Choroid plexus epithelial cell (primary cell): ENCODE measurements at places on chromosomes 6 and 20.

DNA sequence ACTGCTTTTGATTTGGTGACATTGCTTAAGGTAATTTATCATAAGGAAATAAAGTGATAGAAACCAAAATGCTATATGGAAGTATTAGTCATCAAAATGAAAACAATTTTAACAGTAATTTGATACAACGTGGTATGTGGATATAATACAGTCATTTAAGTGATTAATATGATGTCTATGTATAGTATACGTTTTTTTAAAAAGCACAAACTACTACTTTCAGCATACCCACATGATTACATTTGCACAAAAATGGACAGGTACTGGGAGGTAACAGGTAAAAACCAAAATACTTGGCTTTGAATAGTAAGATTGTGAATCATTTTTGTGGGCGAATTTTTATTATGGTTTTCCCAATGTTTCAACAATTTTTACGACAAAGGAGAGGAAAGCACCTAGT, 97.6 kb downstream of the OGFRL1 start:
- DNase-seq: no peak

- peak; percentile 56 for DNase-seq
Measured at GRCh38 chr6:33161354-33162331, 30.6 kb downstream of the COL11A2 start.

DNA sequence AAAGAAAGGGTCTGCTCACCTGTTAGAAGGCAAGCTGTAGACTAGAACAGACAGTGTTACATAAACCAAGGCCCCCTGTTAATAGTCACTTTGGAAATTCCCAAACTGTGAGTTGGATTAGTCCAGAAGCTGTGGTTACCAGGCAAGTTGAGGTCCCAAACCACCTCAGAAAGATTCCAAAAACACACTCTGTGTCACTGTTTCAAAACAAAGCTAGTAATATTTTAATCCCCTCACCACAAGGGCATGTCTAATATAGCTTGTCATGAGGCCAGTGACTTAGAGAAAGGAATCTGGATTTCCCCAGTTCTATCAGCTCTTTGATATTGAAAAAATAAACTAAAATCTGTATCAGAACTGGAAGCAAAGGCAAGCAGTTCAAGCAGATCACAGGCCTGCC, 244.6 kb downstream of the HAO1 start:
- DNase-seq: peak; percentile 42

GRCh38 chr6:11672256-11672655, 106.3 kb downstream of the ADTRP start:
- DNase-seq: peak; percentile 39

DNA sequence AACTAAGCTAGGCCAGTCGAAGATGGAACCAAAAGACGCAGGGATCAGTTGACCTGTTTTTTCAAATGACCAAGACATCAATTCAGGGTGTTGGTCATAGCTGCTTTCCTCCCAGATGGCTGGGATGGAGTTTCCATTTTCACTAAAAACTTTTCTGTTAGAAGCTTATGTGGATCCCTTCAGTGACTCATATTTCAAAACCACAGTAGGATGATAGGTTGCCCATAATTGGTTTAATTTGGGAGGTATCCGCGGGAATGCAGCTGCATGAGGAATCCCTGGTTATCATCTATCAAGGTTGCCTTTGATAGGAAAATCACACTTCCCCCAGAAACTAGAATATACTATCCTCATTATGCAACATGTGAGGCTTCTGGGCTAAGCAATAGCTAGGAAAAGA, 150.9 kb upstream of the MLIP start:
- DNase-seq: no peak

DNA sequence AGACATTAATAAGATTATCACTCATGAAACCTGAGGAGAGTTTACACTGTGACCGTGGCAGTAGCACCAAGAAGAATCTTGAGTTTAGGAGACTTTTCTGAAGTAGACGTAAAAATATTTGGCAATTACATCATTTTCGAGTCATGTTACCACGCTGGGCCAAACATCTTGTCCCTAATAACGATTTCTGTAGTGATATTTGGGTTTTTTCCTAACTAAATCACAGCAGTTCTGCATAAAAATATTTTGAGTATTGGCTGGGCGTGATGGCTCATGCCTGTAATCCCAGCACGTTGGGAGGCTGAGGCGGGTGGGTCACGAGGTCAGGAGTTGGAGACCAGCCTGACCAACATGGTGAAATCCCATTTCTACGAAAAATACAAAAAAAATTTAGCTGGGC, 262.4 kb downstream of the PHF3 start:
- no peak for DNase-seq

DNA sequence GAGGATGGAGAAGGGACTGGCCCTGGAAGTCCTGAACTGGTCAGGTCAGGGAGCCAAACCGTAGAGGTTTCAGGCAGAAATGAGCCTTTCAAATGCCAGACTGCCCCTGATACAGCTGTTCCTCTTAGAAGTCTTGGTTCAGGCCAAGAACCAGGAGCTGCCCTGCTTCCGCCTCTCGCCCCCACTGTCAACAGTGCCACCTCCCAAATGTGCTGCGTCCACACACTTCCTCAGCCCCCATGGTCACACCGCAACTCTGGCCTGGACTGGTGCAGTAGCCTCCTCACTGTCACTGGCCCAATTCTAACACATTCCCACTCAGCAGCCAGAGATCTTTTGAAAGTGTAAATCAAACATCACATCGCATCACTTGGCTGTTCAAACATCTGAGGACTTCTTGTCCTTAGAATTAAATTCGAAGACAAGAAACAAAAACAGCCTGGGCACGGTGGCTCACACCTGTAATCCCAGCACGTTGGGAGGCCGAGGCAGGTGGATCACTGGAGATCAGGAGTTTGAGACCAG, 69.7 kb downstream of the STK35 start:
- no peak for DNase-seq

DNA sequence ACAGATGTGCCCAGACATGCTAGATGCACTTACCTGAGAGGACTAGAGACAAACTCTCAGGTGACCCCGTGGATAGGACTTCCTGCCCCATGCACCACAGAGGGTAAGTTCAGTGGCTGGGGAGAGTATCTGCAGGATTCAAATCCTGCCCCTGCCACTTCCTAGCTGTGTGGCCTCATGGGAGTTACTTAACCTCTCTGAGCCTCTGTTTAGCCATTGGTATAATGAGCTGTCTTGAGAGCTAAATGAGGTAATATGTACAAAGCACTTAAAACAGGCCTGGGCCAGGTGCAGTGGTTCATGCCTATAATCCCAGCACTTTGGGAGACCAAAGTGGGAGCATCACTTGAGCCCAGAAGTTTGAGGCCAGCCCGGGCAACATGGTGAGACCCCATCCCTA, 59.3 kb downstream of the GRM4 start:
- DNase-seq: no peak

DNA sequence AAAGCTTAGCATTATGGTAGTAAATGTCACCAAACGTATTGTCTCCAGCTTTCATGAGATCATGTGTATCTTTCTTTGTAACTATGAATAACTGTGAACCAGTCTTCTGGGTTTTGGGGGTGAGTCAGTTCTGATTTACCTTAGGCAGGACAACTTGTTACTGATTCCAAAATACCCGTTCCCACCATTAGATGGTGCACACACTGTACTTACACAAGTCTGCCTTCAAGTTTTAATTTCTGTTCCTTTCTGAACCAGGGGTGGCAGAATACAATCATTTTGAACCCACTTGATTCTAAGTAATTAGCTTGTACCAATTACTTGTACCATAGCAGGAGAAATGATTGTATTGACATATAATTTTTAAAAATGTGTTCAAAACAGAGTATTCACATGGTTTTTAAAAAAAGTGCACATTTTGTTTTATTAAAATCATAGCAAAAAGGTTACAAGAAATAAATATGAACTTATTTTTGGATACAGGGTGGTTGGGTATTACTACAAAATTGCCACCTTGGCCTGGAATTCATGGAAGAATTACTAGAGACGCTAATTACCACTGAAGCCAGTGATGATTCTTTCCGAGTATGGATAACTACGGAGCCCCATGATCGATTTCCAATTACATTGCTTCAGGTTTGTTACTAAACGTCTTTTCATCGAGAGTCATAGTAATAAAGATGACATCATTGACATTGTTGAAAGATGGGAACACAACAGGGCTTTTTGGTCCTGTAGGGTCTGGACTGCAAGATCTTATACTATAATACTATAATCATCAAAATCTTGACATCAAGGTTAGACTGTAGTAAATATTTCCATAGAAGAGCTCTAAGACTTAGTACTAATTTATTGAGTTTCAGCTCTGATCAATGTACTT, 75.2 kb upstream of the GLP1R start:
- DNase-seq: peak; percentile 89

GRCh38 chr6:42125663-42126062, 16.8 kb downstream of the C6orf132 start:
- DNase-seq: no peak

DNA sequence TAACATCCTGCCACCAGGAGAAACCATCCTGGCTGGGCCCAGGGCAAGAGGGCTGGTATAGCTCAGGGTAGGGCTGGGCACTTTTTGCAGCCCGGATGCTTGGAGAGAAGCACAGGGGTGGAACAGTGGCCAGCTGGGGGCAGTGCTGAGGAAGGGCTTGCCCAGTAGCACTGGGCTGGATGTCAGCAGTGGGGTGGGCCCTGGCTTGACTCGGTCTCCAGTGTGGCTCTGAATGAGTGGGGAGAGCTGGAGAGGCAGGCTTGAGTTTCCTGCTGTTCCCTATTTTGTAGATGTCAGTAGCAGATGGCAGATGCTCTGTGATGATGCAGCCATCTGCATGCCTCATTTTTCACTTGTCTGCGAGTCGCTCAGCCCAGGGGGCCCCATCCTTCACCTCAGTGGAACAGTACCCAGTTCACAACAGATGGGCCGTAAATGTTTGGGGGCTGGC, 56.3 kb upstream of the TULP1 start:
- peak; percentile 66 for DNase-seq

GRCh38 chr6:14925025-14925698, 320.7 kb upstream of the JARID2 start:
- DNase-seq: no peak

GRCh38 chr6:119129148-119129967, 50.9 kb upstream of the FAM184A start:
- peak; percentile 87 for DNase-seq

DNA sequence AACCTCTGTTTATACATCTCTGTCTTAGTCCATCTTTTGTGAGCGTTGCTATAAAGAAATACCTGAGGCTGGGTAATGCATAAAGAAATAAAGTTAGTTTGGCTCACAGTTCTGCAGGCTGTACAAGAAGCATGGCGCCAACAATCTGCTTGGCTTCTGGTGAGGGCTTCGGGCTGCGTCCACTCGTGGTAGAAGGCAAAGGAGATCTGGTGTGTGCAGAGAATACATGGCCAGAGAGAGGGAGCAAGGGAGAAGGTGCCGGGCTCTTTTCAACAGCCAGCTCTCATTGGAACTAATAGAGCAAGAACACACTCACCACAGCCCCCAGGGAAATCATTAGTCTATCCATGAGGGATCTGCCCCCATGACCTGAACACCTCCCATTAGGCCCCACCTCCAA, 100.3 kb upstream of the SRSF6 start:
- no peak for DNase-seq

DNA sequence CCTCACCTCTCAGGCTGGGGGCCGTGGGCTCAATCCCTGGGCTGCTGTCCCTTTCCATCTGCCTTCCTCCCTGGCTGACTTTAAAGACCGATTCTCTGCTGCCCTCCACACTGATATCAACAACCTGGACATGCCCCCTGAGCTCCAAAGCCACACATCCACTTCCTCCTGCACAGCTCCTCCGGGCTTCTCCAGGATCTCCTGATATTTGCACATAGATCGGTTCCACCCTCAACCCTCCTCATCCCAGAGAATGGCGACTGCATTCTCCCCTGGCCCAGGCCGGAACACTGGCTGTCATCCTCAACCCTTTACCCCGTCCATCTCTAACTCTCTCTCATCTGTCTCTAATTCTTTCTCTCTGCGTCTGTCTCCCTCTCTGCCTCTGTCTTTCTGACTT, 21.0 kb upstream of the NOL4L start:
- DNase-seq: no peak

DNA sequence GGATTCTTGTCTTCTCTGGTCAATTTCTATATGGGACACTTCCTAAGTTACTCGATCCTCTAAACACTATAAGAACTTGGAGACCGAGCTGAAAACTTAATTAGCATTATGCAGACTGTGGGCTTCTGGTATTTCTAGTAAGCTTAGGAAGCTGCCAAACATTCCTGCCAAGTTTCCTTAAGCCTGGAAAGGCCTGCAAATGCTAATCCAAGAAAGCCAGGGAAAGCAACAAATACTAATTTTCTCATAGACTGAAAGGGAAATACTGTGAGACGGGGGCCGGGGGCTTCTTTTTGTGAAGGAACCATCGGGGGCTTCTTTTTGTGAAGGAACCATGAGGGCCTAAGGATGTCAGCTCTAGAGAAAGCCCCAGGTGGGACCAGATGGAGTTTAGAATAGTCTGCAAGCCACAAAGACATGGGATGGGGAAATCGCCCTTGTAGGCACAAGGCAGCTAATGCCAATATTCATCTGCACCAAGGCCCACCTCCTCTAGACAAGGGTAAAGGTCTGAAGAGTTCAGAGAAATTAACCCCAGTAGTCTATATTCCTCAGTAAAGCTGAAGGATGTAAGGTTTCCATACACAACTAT, 332.4 kb upstream of the PRDM1 start:
- no peak for DNase-seq

- DNase-seq: peak; percentile 98
Measured at GRCh38 chr6:137223370-137224131, 4.4 kb upstream of the IFNGR1 start.

DNA sequence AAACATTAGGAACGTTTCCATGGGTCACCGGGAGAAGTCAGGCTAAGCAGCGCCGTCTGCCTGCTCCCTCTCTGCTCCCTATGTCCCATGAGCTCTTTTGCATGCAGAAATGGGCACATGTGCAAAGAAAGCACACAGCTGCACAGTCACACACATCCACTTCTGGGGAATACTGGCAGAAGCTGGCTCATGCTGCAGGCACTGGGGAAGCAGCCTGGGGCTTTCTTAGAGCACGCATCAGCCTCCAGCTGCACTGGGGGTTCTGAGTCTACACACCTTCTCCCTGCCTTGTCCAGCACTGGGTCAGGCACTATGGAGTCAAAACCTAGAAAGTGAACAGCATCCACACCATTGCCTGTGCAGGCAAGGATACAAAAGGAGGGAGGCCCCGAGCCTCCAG, 76.1 kb upstream of the FOXQ1 start:
- DNase-seq: no peak

- no peak for DNase-seq
Measured at GRCh38 chr20:59456342-59457279, 147.7 kb upstream of the PHACTR3 start.

GRCh38 chr20:9912290-9912689, 73.4 kb upstream of the PAK5 start:
- DNase-seq: no peak

GRCh38 chr6:169988769-169989550, 237.5 kb downstream of the ERMARD start:
- no peak for DNase-seq
